NCI-H1436 (cell line): ENCODE measurements at places on chromosomes 5 and 9.

- DNase-seq = no peak
These were observed 1.3 kb downstream of the SEMA5A start for GRCh38 chr5:9544502-9545135.

- DNase-seq = no peak
These were observed 123.6 kb downstream of the ACTBL2 start for GRCh38 chr5:57358796-57359592.

GRCh38 chr5:77952636-77953212 is 176.6 kb upstream of the TBCA start:
- DNase-seq = no peak

DNA sequence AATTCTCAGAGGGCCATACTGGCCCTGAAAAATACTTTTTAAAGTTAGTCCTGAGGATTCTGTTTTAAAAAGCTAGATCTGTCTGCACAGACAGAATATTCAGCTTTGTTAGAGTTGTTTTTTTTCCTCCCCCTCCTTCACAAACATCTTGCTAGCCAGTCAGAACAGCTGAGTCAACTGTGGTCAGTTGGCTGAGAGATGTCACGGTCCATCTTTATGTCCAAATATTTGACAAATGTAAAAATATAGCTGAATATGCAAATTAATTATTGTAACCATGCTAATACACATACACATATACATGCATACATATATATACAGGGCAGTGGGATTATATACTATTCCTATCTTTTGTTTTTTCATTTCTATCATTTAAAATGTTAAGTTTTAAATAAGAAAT is 33.9 kb downstream of the UNC13B start:
- DNase-seq = no peak

- no peak for DNase-seq
These were observed 24.1 kb downstream of the UBE2QL1 start for GRCh38 chr5:6472792-6473191.

- DNase-seq = no peak
These were observed 1.3 kb upstream of the IQGAP2 start for GRCh38 chr5:76401801-76402250.

- DNase-seq = peak; percentile 30
These were observed 16.0 kb downstream of the SLC22A5 start for GRCh38 chr5:132385326-132386105.

- no peak for DNase-seq
These were observed 110.4 kb upstream of the GRHPR start for GRCh38 chr9:37311938-37312708.

DNA sequence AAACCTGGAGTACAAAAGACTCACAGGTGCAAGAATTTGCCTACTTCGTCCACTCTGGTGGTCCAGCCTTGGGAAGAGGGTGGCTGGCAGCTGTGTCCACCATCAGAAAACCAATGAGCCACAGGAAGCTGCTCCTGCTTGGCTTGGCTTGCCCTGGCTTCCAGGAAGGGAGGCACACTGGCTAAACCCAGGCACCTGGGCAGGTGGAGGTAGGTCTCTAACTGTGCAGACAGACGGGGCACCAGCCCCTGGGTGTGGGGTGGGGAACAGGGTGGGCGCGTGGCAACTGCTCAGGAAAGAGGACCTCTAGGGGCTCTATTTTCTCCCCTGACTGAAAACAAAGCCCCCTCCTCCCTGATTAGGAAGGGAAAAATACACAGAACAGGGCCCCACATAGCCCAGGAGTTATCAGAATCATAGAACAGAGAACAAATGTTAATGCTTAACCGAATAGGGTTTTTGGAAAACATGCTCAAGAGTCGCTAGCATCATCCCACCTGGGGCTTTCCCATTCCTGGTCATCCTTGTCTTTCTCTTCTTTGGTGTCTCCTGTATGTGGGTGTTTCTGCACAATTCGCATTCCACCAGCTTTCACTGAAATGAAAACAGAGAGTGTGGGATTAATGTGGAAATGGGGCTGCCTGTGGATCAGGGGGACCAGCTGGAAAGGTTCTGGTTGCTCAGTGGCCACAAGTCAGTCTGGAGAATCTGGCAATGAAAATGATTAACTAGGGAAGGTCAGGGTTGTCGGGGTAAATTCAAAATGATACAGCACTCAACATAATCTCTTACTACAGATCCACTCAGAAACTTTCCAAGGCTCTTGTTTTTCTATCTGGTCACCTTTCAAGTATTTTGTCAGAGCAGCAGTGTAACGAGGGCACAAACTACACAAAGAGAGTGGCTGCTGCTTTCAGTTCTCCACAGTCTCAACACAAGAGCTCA is 13.1 kb downstream of the DAP start:
- no peak for DNase-seq

- DNase-seq = no peak
These were observed 23.8 kb downstream of the LVRN start for GRCh38 chr5:115985802-115986757.

DNA sequence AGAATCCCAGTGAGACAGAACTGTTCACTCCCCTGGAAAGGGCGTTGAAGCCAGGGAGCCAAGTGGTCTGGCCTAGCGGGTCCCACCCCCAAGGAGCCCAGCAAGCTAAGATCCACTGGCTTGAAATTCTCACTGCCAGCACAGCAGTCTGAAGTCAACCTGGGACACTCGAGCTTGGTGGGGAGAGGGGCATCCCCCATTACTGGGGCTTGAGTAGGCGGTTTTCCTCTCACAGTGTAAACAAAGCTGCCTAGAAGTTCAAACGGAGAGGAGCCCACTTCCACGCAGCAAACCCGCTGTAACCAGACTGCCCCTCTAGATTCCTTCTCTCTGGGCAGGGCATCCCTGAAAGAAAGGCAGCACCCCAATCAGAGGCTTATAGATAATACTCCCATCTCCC is 45.1 kb upstream of the PTGER4 start:
- DNase-seq = no peak
